Activated T-cell treated with anti-CD3 and anti-CD28 coated beads, Interleukin-2, amount 50 U/mL, for 72 hours (primary cell): ENCODE measurements at places on chromosomes 5 and 9. TPM values are rescaled to one million over a fixed set of nuclear protein-coding genes. Genes with fewer than 3 reads are reported as not detected.

DNA sequence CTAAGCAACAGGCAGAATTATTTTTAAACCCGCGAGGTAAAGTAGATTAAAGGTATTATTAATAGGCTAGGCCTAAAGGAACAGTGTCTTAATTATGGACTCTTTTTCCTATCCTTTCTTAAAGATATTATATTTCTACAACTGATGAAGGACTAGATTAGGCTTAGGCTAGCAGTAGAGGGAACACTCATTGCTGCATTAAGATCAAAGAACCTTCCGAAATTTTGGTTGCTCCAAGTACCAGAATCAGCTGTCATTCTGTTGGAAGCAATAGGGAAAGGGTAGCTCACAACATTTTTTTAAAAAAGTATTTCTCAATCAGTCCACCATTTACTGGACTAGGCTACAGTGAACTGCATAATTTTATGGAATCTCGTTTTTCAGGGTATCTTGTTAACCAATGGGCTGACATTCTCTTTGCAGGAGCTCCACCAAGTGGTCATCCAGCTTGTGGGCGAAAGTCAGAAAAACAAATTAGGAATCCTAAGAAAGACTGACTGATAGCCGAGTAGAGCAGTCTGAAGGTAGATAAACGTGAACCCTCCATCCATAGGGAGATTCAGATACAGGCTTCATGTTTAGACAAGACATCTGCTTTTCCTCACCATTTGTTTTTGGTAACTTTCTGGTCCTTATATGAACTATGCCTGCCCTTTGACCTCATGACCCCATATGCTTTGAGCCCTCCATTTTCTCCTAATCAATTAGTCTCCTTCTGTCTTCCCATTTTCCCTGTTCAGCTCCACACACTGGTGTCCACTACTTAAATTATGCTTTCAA, 103.6 kb upstream of the CHD1 start:
- DNase-seq = peak; percentile 16
- no peaks in the 10 kb centered on the region for H3K27me3 ChIP-seq
- peak overlapping the region; percentile 85 for H3K4me3 ChIP-seq
- H3K27ac ChIP-seq = peak overlapping the region; percentile 97
- H3K4me1 ChIP-seq = peaks cover 64% of the 10 kb centered on the region

DNA sequence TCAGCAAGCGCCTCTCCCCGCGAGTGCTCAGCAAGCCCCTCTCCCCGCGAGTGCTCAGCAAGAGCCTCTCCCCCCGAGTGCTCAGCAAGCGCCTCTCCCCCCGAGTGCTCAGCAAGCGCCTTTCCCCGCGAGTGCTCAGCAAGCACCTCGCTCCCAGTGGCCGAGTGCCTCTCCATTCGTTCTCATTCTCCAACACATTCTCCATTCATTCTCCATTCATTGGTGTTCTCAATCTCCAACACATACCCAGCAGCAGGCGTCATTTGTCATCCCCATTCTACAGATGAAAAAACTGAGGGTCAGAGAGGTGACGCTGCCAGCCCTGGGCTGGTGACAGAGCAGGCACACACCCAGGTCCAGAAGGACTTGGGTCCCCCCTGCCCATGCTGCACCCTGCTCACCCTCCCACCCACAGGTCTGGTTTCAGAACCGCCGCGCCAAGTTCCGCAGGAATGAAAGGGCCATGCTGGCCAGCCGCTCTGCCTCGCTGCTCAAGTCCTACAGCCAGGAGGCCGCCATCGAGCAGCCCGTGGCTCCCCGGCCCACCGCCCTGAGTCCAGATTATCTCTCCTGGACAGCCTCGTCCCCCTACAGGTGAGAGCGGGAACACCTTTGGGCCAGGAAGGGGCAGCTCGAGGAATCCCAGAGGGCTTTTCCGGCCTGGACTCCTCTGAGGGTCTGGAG, 32.5 kb downstream of the PTGES start:
- no peak for DNase-seq
- no peaks in the 10 kb centered on the region for H3K36me3 ChIP-seq
- H3K27me3 ChIP-seq = peaks cover 17% of the 10 kb centered on the region
- H3K4me1 ChIP-seq = no peaks in the 10 kb centered on the region

DNA sequence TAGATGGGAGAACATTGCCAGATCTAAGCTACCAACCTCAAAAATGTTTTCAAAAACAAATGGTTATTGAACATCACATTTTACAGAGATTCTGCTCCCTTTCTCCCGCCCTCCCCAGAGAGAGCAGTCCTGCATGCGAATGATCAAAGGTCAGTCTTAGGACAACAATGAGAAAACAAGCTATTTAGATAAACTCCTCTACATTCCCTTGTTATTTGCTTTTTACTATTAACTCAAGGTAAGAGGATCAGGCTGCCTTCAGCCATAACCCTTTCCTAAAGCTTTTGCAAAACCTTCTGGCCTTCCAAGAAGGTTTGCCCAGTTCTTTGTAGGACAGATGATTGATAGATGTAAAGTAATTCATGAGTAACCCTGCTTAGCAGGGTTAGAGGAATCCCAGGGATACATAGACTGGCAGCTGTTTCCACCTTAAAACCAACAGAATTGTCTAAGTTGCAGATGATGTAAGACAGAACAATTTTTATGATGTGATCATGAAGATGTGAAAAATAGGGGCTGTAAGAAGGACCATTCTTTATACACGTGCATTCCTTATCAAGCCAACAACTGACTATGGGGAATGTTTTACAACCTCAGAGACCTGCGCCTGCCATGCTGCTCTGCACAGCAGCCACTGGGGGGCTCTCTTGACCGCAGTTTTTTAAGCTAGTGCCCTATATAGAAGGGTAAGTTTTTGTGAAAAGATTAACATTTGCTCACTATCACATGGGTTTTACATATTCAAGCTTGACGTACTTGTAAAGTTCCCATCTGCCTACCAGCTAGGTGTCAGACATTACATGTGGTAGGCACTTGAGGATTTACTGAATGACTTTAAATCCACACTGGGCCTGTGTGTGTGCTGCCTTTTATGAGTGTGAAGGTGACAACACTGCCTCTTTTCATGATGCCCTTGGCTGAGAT, 2.3 kb upstream of the ZNF782 start:
- no peak overlapping the region for H3K27ac ChIP-seq
- no peak overlapping the region for H3K4me3 ChIP-seq
- H3K27me3 ChIP-seq = peaks cover 20% of the 10 kb centered on the region
- peaks cover 2% of the 10 kb centered on the region for H3K36me3 ChIP-seq
- peak; percentile 74 for DNase-seq

DNA sequence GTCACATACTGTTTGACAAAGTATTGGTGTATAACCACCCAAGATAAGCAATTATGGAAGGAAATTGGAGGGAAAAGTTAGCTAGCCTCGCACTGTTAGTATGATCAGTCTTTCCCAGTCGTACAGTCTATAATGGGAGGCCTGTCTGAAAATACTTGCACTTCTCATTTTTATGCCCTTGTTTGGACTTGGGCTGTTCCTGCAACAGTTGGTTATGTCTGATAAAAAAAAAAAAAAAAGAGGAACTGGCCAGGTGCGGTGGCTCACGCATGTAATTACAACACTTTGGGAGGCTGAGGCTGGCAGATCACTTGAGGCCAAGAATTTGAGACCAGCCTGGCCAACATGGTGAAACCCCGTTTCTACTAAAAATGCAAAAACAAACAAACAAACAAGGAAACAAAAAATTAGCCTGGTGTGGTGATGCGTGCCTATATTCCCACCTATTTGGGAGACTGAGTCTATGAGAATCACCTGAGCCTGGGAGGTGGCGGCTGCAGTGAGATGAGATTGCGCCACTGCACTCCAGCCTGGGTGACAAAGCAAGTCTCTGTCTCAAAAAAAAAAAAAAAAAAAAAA, 58.3 kb upstream of the ANKRD33B start:
- H3K4me3 ChIP-seq = no peak overlapping the region
- no peak overlapping the region for H3K27ac ChIP-seq
- no peak for DNase-seq
- H3K36me3 ChIP-seq = no peaks in the 10 kb centered on the region

DNA sequence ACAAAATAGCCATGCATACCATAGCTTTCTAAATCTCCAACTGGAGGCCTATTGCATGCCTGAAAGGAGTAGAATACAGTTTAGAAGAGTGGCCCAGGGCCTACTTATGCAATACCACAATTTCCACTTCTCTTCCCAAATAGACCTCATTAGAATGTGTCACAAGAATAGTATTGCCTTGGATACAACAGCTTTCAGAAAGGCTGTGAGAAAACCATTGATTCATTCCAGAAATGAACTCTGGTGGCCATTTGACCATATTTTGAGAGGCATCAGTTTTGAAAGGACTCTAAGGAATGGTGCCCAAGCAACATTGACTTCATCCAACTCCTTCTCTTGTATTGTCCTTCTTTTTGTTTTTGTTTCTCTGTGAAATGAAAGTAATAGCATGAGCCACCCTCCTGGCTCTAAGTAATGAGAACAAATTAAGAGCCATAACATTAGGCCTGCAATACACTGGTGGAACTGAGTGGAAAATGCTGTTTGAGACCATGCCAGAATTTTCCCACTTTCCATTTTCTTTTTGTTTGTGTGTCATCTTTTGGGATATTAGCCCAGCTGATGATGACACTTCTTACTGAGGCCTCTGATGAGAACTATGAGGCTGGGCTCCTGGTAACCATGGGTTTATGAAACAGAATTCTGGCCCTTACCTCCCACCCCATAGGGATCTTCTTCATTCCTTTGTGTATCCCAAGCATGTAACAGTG, 90.2 kb downstream of the TMEM174 start:
- H3K27ac ChIP-seq = no peak overlapping the region
- no peak overlapping the region for H3K4me3 ChIP-seq
- DNase-seq = no peak
- H3K27me3 ChIP-seq = peaks cover 85% of the 10 kb centered on the region
- H3K36me3 ChIP-seq = no peaks in the 10 kb centered on the region
- peaks cover 5% of the 10 kb centered on the region for H3K4me1 ChIP-seq

GRCh38 chr5:143453720-143454119, 50.2 kb upstream of the NR3C1 start:
- no peaks in the 10 kb centered on the region for H3K36me3 ChIP-seq
- H3K4me3 ChIP-seq = no peak overlapping the region
- no peak for DNase-seq
- no peak overlapping the region for H3K27ac ChIP-seq
- peaks cover under 1% of the 10 kb centered on the region for H3K4me1 ChIP-seq

DNA sequence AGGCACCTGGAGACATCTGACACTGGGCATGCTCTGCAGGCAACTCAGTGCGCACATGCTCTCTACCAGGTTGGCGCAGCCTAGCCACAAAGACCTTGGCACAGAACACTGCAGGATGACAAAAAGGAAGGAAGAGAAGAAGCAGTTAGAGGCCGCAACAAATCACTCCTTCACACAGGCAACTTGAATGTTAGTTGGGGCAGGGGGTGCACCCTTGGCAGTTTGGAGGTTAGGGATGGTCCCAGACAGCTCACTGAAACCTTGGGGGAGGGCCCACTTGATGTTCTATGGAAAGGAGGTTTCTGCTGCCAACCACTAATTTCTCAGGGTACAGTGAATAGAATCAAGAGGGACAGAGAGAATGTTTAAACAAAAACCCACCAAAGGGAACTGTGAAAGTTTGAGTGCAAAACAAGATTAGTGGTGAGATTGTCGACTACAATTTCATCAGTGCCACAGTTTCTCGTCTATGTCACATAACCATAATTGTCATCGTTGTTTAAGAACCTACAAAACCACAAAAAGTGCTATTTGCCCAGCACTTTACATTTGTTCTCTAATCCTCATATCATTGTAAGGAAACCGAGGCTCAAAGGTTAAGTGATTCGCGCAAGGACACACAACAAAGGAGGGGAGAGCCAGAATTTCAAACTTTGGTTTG, 48.7 kb downstream of the FBXW11 start:
- peak overlapping the region; percentile 61 for H3K4me3 ChIP-seq
- peak overlapping the region; percentile 74 for H3K27ac ChIP-seq
- peaks cover 78% of the 10 kb centered on the region for H3K4me1 ChIP-seq
- H3K36me3 ChIP-seq = no peaks in the 10 kb centered on the region
- no peaks in the 10 kb centered on the region for H3K27me3 ChIP-seq
- peak; percentile 70 for DNase-seq

GRCh38 chr5:175715627-175716522, 58.0 kb downstream of the HRH2 start:
- H3K27ac ChIP-seq = no peak overlapping the region
- no peak for DNase-seq
- H3K4me1 ChIP-seq = peaks cover 6% of the 10 kb centered on the region
- no peaks in the 10 kb centered on the region for H3K27me3 ChIP-seq
- H3K36me3 ChIP-seq = peaks cover 5% of the 10 kb centered on the region
- H3K4me3 ChIP-seq = no peak overlapping the region

- no peak overlapping the region for H3K4me3 ChIP-seq
- no peak for DNase-seq
- H3K36me3 ChIP-seq = no peaks in the 10 kb centered on the region
- H3K27ac ChIP-seq = no peak overlapping the region
- no peaks in the 10 kb centered on the region for H3K4me1 ChIP-seq
Measured at GRCh38 chr5:92353107-92354030, 970.3 kb upstream of the ARRDC3 start.

DNA sequence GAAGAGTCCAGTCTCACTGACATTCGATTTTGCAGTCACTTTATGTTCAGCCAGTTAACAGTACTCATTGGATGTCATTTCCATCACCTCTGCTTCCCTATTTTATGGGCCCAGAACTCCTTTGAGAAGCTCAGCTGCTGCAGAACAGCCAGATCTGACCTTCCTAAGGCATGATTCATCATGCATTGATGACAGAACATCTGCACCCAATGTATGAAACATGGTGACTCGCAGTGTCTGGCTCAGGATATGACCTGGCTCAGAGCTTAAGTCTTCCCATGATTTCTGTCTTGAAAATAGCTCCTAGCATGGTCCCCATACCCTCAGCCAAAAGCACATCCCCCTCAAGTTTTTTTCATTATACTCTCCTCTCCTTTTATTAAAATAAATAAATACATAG, 92.6 kb upstream of the TRIM32 start:
- no peak overlapping the region for H3K27ac ChIP-seq
- no peak for DNase-seq
- H3K4me1 ChIP-seq = no peaks in the 10 kb centered on the region
- no peaks in the 10 kb centered on the region for H3K36me3 ChIP-seq

DNA sequence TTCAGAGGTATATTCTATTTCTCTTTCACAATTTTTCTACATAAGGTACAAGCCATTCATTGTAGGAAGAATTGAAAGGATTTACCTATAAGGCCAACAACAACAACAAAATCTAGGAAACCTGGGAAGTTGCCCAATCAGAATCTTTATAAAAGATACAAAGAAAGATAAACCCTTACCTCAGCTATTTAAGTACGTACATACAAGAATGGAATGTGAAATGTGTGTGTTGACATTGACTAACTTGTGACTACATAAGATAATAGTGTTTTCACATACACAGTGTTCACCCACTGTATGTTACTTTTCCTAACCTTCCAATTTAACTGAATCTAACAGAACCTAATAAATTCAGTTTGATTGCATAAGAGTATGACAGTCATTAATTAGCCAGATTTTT, 154.1 kb downstream of the ADAMTS6 start:
- H3K36me3 ChIP-seq = no peaks in the 10 kb centered on the region
- no peaks in the 10 kb centered on the region for H3K4me1 ChIP-seq
- DNase-seq = no peak
- no peaks in the 10 kb centered on the region for H3K27me3 ChIP-seq
- H3K4me3 ChIP-seq = no peak overlapping the region
- H3K27ac ChIP-seq = no peak overlapping the region

GRCh38 chr5:26942481-26942880, 95.9 kb downstream of the CDH9 start:
- H3K27ac ChIP-seq = no peak overlapping the region
- no peak overlapping the region for H3K4me3 ChIP-seq
- no peaks in the 10 kb centered on the region for H3K36me3 ChIP-seq
- no peaks in the 10 kb centered on the region for H3K27me3 ChIP-seq

The SLC34A3 gene
- 0.14 TPM for total RNA-seq

The FBP2 gene
- not detected for total RNA-seq

The SCGB3A2 gene
- total RNA-seq = not detected

The LRRC14B gene
- not detected for total RNA-seq

The PTPDC1 gene
- total RNA-seq = 10.0 TPM

The F12 gene
- 6.7 TPM for total RNA-seq

The C5 gene
- 3.5 TPM for total RNA-seq

The NOXA1 gene
- 1.8 TPM for total RNA-seq
